ENCODE measurements at places on chromosomes 6 and 20.
A peak's percentile ranks its signal among the peaks of the same experiment; 100 is the strongest.

GRCh38 chr6:40631744-40632143 is 44.6 kb upstream of the LRFN2 start:
- DNase-seq = no peak

DNA sequence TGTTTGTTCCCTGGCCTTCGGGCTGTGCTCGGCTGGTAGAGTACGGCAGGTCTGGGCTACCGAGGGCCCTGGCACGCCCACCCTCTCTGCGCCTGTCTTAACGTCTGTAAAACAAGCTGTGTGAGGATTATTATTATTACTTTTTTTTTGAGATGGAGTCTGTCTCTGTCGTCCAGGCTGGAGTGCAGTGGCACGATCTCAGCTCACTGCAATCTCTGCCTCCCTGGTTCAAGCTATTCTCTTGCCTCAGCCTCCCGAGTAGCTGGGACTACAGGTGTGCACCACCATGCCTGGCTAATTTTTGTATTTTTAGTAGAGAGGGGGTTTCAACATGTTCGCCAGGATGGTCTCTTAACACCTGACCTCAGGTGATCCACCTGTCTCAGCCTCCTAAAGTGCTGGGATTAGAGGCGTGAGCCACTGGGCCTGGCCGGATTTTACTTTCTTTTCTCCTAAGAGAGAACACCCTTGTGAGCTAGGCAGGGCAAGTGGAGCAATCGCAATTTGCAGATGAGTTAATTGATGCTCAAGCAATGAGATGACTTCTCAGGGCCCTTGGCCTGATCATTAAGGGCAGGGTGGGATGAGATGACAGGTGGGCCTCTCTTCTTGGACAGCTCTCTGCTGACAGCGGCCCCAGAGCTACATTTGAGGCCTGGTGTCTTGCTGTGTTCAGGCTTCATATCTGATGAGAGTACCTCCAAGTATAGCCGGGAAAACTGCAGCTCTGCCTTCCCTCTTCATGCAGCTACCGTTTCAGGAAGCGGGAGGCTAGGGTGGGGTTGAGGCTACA is 859 bp upstream of the SMIM29 start:
- DNase-seq = peak; percentile 42

DNA sequence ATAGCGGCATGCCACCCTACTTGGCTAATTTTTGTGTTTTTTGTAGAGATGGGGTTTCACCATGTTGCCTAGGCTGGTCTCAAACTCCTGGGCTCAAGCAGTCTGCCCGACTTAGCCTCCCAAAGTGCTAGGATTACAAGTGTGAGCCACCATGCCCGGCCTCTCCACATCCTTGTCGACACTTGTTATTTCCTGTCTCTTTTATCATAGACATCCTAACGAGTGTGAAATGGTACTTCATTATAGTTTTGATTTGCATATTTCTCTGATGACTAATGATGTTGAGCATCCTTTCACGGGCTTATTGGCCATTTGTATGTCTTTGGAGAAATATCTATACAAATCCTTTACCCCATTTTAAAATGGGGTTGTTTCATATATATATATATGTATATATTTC is 39.0 kb upstream of the ASXL1 start:
- no peak for DNase-seq

GRCh38 chr20:34941226-34941625 is 14.4 kb downstream of the GSS start:
- no peak for DNase-seq

DNA sequence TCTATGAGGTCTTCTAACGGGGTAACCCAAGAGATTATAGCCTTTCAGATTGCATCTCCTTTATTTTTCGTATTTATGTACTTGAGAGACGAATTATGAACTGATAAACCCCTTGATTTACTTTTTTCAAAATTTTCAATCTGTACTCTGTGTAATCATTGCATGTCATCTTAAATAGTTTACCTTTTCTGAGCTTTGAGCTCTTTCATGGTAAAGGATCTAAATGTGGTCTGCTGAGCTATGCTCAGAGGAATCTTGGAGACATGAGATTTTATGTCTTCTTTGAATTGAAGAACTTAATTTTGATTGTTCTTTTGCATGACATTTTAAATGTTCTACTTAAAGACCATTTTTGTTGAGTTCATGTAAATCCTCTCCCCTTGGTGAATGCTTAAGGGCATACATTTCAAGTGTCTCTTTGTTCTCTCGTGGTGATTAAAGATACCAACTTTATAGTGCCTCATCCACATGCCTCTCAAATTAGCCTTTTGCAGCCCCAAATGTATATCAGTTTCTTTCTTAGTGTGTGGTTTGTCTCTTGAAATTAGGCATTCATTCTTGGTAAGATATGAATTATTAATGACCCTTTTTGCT is 116.3 kb upstream of the SCGN start:
- DNase-seq = no peak

DNA sequence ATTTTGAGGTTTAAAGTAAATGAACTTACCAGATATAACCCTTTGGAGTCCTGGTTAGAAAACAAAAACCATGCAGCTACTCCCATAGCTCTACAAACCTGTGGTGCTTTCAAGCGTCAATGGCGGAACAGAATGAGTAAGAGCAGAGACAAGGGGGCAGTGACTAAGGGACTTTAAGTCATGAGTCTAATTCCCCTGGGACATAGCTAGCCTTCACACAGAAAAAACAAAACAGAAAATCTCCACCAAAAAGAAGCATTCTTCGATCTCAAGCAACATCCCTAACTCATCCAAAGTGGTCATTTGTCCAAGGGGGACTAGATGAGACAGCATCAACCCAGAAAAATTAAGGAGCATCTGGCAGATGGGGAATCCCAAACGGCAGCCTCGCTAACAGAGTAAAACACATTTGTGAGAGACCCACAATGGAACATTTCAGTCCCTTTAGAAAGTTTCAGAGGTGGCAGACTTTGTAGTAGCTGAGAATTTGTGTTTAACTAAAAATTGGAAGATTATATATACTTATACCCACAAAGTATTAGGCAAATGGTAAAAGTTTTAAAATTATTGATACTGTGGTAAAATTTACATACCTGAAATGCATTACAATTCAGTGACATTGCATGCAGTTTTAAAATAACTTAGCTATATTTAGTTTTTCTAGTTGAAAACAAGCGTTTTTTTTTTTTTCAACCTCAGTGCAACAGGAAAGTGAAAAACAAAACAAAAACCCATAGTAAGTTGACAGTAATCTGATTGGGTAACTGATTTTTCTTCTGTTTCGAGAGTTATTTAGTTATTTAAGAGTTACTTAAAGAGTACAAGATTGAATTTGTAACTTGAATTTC is 67.5 kb downstream of the KCNQ5 start:
- peak; percentile 38 for DNase-seq

DNA sequence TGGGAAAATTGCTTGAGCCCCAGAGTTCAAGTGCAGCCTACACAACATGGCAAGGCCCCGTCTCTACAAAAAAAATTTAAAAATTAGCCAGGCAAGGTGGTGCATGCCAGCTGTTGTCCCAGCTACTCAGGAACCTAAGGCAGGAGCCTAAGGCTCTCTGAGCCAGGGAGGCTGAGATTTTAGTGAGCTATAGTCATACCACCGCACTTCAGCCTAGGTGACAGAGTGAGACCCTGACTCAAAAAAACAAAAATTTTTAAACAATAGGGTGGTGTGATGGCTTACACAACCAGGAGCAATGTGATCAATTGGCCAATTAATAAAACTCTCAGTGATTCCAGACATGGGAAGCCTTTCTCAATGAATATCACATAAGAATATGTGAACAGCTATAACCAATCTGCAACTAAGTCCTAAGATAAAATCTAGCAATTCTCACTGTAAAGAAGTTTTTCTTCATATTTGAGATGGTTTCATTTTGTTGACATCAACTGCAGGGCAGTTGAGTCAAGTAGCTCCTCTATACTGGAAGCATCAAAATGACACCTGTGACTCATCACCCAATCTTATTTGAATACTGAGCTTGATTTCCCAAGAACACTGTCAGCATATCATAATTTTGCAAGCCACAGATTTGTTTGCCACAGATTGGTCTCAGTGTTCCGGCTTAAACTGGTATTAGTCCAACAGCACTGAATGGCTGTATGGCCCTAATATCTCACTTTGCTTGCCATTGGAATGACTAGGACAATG is 169.0 kb upstream of the GJE1 start:
- peak; percentile 36 for DNase-seq

All from AG10803 (cell line).